ENCODE measurements at places on chromosomes 11 and 22. TPM values are rescaled to one million over a fixed set of nuclear protein-coding genes. Genes with fewer than 3 reads are reported as not detected.

DNA sequence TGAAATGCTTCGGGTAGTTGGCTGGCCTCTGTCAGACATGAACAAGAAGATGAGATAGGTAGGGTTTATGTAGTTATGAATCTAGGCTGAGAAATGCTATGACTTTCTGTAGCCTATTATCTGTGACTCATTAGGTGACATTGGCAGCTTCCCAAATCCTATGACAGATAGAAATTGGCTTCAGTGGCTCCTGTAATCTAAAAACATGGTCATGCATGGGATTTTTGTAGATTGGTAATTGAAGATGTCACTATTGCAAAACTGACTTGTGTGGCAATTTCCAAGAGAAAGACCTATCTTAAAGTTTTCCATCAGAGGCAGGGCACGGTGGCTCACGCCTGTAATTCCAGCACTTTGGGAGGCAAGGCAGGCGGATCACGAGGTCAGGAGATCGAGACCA, 29.4 kb upstream of the GRIK4 start:
- H3K4me3 ChIP-seq = no peak overlapping the region
- DNase-seq = no peak
- H3K27me3 ChIP-seq = no peaks in the 10 kb centered on the region
- H3K4me1 ChIP-seq = peaks cover 9% of the 10 kb centered on the region
- no peak overlapping the region for H3K27ac ChIP-seq

GRCh38 chr11:38680166-38680565, 2082.1 kb upstream of the RAG2 start:
- H3K4me1 ChIP-seq = no peaks in the 10 kb centered on the region
- no peaks in the 10 kb centered on the region for H3K36me3 ChIP-seq
- H3K27ac ChIP-seq = no peak overlapping the region
- H3K27me3 ChIP-seq = no peaks in the 10 kb centered on the region
- no peak overlapping the region for H3K4me3 ChIP-seq

DNA sequence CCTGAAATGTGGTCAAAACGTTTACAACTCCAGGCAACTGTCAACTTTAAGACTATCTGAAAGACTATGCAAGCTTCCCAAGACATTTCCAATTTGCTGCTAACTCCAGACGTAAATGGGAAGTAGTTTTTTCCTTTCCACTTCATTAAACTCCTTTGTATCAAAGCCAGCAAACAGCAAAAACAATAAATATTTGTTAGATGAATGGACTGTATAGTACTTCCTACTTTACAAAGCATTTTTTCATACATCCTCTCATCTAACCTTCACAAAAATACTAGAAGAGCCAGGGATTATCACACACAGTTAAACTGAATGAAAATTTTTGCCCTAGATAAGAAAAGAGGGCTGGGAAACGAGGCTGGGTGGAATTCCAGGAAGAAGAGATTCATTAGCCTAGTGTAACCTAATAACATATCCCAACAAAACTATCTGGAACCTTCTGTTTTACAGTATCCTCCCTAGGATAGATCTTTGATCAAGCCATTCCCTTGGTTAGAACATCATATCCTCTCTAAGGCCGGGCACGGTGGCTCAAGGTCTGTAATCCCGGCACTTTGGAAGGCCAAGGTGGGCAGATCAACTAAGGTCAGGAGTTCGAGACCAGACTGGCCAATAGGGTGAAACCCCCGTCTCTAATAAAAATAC, 10.4 kb downstream of the NUP98 start:
- peaks cover 42% of the 10 kb centered on the region for H3K36me3 ChIP-seq
- no peak overlapping the region for H3K4me3 ChIP-seq
- H3K4me1 ChIP-seq = peaks cover 71% of the 10 kb centered on the region
- H3K27me3 ChIP-seq = no peaks in the 10 kb centered on the region
- DNase-seq = no peak

GRCh38 chr11:10285148-10285802, 8.7 kb downstream of the SBF2 start:
- DNase-seq = no peak
- no peak overlapping the region for H3K27ac ChIP-seq
- H3K4me1 ChIP-seq = peaks cover 5% of the 10 kb centered on the region
- no peak overlapping the region for H3K4me3 ChIP-seq
- peaks cover 3% of the 10 kb centered on the region for H3K27me3 ChIP-seq
- no peaks in the 10 kb centered on the region for H3K36me3 ChIP-seq

- H3K4me1 ChIP-seq = no peaks in the 10 kb centered on the region
- no peak overlapping the region for H3K27ac ChIP-seq
- no peak for DNase-seq
- peaks cover 11% of the 10 kb centered on the region for H3K36me3 ChIP-seq
Observed at GRCh38 chr22:31853736-31854495, 90.4 kb upstream of the YWHAH start.

The P2RX6 gene
- total RNA-seq = 0.42 TPM

Measured in activated CD8-positive, alpha-beta memory T cell treated with anti-CD3 and anti-CD28 coated beads, Interleukin-2, amount 10 ng/mL, durations not matched to agents 7 days and 5 days (primary cell).